ENCODE measurements at places on chromosomes 16 and 17.

DNA sequence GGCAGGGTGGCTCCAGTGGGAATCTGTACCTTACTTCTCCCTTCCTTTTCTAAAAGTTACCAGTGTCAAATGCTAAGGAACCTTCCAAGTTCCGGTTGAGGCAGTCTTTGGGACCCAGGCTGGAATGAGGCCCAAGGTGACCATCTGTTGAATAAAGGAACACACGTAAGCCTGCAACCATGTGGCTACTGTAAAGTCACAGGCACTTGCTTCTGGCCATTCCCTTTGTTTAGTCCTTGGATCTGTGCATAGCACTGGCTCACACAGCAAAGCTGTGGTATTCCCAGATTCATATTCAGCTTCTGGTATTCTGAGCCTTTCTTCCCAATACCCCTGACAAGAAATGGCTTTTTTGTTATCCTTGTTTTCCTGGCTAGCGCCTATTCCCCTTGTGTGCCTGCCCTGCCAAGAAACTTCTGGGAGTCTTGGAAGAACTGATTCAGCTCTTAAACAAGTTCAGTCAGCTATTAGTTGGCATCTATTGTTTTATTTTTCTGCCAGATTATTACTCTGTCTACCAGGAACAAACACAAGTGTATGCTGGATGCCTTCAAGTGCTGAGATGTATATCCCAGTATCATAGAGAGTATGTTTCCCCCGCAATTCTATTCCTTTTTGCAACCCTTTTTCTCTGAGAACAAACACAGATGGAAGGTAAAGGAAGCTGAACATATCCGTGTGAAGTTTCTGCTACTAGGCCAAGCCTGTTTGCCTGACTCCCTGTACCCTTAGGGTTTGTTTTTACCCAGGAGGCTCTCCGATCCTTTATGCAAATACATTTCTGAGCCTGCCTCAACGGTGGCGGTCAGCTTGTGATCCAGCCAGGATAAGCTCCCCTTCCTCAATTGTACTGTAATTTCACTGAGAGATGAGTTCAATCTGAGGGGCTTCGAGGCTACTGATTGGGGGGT, 13.2 kb downstream of the TMEM238L start:
- DNase-seq = no peak

GRCh38 chr17:57132663-57133062, 47.6 kb downstream of the AKAP1 start:
- no peak for DNase-seq

- DNase-seq = no peak
Observed at GRCh38 chr17:16953347-16953746, 18.6 kb downstream of the TNFRSF13B start.

- DNase-seq = no peak
Observed at GRCh38 chr16:68768771-68769170, 31.7 kb downstream of the CDH1 start.

DNA sequence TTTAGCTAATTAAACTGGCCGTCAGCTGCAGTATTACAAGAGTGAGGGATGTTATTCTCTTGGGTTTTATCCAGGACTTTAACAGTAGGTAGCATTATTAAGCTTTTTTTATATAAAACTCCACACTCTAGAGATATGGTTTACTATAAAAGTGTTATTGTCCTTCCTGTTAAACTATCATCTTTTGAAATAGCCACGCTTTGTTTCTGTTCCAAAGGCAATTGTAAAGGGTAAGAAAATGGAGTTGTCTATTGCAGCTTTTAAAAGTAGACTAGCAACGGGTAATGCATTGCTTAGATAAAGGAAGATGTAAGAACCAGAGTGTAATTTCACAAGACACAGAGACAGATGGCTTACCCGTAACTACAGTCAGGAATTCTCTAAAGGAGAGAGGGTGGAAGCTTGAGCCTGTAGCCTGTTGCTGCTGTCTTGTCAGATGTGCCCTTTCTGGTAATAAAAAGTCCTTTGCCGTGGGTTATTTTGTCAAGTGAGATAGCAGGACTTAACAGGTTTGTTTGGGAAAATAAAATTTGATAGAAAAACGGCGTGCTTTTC, 56.4 kb downstream of the WWOX start:
- DNase-seq = no peak

DNA sequence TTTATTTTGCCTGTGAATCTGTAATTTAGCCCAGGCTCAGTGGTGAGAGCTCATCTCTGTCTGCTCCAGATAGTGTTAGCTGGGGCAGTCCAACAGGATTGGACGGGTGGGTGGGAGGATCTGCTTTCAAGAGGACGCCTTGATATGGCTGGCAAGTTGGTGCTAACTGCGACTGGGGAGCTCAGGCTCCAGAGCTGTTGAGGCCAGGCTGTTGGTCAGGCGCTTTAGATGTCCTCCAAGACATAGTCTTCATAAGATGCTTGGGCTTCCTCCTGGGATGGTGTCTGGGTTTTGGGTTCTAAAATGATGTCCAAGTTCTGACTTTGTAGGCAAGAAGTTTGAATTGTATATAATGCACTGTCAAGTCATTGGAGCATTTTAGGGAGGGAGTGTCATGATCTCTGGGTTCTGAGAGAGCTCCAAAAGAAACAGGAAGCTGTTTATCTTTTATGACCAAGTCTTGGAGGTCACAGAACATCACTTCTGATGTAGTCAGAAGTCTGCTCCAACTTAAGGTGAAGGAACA, 12.8 kb upstream of the PCTP start:
- no peak for DNase-seq
